Activated CD8-positive, alpha-beta memory T cell treated with anti-CD3 and anti-CD28 coated beads, Interleukin-2, amount 10 ng/mL, durations not matched to agents 7 days and 5 days (primary cell): ENCODE measurements at places on chromosomes 6 and 20. TPM values are rescaled to one million over a fixed set of nuclear protein-coding genes. Genes with fewer than 3 reads are reported as not detected.
A peak's percentile ranks its signal among the peaks of the same experiment; 100 is the strongest.

DNA sequence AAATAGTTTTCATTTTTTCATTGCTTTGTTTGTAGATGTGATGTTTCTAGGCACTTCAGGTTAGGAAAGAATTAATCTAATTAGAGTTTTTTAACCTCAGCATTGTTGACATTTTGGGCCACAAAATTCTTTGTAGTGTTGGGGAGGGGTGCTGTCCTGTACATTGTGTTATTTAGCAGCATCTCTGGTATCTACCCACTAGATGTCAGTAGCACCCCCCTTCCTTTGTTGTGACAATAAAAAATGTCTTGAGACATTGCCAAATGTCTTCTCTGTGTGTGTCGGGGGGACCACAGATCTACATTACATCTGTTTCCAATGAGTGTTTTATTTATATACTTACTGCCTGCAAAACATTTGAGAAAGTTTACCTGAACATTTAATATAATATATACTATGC lies 45.6 kb downstream of the EYA4 start:
- no peak for DNase-seq
- no peaks in the 10 kb centered on the region for H3K4me1 ChIP-seq
- H3K4me3 ChIP-seq: no peak overlapping the region
- no peak overlapping the region for H3K27ac ChIP-seq
- no peaks in the 10 kb centered on the region for H3K27me3 ChIP-seq

DNA sequence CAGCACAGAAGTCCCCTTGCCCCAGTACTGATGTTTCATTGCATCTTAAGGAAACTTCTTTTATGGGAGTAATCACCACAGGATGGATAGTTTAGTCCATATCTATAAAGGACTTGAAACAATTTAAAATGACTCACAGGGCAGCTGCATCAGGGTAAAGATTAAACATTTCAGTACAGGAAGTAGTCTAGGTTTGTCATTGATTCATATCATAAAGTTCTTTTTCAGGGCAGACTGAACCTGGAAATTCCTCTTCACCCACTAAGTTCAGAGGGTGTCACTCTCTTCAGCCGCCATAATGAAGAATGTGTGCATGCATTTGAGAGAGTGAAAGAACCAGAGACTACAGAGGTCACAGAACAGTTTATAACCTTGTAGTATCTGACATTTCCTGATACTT lies 296.3 kb upstream of the JAG1 start:
- H3K4me1 ChIP-seq: no peaks in the 10 kb centered on the region
- H3K27ac ChIP-seq: no peak overlapping the region
- no peaks in the 10 kb centered on the region for H3K36me3 ChIP-seq
- no peaks in the 10 kb centered on the region for H3K27me3 ChIP-seq
- no peak for DNase-seq

- no peaks in the 10 kb centered on the region for H3K36me3 ChIP-seq
- no peak overlapping the region for H3K27ac ChIP-seq
- peaks cover 1% of the 10 kb centered on the region for H3K4me1 ChIP-seq
- peak; percentile 57 for DNase-seq
Observed at GRCh38 chr20:47181056-47181862, 175.2 kb downstream of the ZMYND8 start.

- DNase-seq: no peak
- no peak overlapping the region for H3K4me3 ChIP-seq
- H3K36me3 ChIP-seq: no peaks in the 10 kb centered on the region
- peaks cover 2% of the 10 kb centered on the region for H3K27me3 ChIP-seq
- no peaks in the 10 kb centered on the region for H3K4me1 ChIP-seq
- H3K27ac ChIP-seq: no peak overlapping the region
Observed at GRCh38 chr6:115984809-115985208, 75.9 kb downstream of the FRK start.

DNA sequence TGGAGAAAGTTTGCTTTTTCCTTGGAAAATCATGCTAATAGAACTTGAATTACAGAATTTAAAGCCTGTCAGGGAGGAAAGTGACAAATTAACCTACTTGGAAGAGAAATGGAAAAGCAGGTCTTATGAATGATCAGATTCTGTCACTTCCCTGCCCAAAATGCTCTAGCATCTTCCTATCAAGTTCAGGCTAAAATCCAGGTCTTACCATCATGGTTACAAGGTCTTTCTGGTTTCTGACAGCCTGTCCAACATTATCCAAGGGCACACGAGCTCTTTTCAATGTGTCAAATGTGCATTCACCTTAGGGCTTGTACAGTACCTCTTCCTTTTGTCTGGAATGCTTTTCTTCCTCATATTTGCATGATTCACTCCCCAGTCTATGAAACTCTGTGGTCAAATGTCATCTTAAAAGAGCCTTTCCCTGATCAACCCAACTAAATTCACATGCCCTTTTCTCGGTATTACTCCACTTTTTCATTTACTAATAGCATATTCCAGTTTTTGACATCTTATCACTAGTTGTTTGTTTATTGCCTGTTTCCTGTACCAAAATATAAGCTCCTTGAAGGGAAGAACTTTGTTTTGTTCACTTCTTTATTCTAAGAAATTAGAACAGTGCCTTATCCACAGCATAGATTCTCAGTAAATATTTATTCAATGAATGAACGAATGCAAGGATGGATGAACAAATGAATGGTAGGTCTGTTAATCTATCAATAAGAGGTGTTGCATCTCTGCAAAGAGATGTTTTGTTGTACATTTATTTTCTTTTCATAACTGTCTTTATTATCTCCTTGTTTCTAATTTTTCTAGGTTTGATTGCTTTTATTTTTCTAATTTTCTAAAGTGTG lies 139.5 kb downstream of the BCAS1 start:
- H3K4me1 ChIP-seq: peaks cover 53% of the 10 kb centered on the region
- H3K4me3 ChIP-seq: no peak overlapping the region
- H3K36me3 ChIP-seq: no peaks in the 10 kb centered on the region
- no peak for DNase-seq

Gene TGM3
- total RNA-seq: not detected
